Upper lobe of right lung (tissue), 1 donor: ENCODE measurements at places on chromosomes 1 and 21.

DNA sequence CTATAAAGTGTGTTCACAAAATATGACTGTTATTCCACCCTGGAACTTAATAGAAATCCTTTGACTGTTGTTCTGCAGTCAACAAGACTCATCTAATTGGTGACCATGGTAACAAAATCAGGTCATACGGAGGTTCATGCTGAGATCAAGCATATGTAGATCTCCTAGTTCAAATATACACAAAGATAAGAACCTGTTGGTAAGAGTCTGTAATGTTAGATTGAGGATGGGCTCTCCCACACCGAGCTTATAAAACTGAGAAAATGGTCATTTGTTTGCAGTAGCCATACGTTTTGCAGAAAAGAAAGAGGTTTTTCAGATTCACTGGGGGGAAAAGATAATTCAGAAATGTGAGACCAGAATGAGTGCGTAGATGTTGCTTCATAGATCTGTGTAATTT lies 468.1 kb downstream of the RPS6KC1 start:
- no peak for DNase-seq

- DNase-seq, result no peak
Measured at GRCh38 chr1:209196140-209196539, 387.4 kb upstream of the CAMK1G start.

DNA sequence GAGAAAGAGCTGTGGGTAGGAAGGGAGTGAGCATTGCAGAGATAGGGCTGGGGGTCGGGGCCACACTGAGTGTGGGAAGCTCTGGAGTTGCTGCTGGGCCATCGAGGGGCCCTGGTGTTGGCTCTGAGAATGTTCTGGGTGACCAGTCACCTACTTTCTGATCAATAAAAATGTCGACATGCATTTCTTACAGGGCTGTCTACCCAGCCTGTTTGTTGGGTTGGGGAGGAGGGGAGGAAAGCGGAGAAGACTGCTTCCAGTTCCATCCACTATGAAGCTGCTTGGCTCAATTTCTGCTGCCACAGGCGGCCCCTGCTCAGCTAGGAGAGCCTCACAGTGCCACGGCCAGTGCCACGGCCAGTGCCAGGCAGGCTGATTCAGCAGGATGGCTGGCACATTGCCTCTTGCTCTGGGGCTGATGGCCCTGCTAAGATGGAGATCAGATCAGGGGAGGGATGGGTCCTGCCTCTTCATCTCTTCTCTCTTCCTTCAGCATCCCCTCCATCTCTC lies 3.0 kb upstream of the PADI3 start:
- DNase-seq, result no peak

DNA sequence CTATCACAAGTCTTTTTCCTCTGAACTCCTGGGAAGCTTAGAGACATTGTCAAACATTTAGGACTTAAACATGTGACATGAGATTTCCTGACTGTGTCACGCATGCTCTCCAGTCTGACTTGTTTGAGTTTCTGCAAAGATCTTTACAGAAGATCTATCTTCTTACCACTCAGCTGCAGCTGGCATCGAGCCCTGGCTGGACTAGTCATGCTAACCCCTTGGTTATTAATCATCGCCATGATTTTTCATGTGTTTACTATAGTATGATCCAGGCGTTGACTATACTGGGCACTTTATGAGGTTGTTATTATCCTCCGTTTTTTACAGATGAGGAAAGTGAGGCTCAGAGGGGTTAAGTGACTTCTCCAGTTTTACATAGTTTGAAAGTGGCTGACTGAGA lies 18.1 kb upstream of the IRF2BP2 start:
- no peak for DNase-seq

GRCh38 chr1:59952065-59952464 lies 25.5 kb upstream of the CYP2J2 start:
- no peak for DNase-seq

- no peak for DNase-seq
Measured at GRCh38 chr1:161287482-161288054, 22.2 kb downstream of the MPZ start.

- no peak for DNase-seq
Measured at GRCh38 chr21:24153137-24153536, 1454.1 kb downstream of the MRPL39 start.

- no peak for DNase-seq
Measured at GRCh38 chr1:151325231-151325630, 2.0 kb downstream of the PI4KB start.

DNA sequence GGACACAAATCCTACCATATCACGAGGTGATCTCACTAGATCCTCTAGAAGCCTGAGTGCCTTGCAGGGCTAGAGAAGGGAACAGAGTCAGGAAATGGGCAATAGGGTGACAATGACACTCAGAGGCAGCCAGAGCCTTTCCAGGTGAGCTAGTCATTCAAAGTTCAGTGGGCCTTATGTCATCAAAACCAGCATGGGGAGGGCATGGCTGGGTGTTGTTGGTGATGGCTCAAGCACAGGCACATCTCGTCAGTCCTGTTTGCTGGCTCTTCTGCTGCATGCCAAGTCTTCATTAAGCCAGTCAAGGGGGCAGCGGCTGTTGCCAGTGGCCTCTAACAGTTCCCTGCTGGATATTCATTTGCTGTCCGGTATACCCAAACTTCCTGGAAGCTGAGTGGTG lies 99.6 kb upstream of the USP24 start:
- DNase-seq, result no peak

GRCh38 chr1:152141971-152142584 lies 16.9 kb downstream of the RPTN start:
- no peak for DNase-seq

DNA sequence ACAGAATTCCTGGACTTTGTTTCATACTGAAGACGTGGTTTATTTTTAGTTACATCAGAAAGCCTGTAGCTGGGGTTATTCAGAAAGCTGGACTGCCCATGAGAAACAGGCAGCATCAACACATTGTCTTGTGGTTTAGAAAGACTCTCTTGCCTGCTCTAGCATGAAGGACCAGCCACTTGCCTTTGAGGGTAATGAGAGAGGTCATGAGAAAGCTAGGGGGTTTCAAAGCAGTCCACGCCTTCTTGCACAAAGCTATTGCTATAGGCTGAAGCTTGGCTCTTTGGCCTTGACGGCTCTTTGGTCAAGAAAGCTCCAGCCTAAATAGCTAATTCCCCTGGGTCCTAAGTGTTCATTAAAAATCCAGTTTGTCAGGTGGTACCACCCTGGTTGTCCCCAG lies 208.1 kb downstream of the PRDM2 start:
- DNase-seq, result no peak

DNA sequence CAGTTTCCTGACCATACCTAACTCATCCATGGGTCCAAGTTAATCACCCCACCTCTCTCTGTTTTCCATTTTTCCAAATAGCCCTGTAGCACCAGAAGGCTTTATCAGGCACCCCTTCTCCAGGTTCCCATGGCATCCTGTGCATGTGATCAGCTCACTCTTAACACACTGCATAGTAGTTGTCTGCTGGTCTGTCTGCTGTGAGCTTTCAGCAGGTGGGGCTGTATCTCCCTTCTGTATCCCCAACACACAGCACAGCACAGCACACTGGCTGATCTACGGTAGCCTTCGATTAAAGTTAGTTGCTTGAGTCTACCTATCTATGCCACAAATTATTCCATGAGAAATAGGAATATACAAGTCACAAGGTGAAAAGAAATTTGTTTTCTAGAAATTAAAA lies 54.3 kb upstream of the C1orf198 start:
- DNase-seq, result no peak

DNA sequence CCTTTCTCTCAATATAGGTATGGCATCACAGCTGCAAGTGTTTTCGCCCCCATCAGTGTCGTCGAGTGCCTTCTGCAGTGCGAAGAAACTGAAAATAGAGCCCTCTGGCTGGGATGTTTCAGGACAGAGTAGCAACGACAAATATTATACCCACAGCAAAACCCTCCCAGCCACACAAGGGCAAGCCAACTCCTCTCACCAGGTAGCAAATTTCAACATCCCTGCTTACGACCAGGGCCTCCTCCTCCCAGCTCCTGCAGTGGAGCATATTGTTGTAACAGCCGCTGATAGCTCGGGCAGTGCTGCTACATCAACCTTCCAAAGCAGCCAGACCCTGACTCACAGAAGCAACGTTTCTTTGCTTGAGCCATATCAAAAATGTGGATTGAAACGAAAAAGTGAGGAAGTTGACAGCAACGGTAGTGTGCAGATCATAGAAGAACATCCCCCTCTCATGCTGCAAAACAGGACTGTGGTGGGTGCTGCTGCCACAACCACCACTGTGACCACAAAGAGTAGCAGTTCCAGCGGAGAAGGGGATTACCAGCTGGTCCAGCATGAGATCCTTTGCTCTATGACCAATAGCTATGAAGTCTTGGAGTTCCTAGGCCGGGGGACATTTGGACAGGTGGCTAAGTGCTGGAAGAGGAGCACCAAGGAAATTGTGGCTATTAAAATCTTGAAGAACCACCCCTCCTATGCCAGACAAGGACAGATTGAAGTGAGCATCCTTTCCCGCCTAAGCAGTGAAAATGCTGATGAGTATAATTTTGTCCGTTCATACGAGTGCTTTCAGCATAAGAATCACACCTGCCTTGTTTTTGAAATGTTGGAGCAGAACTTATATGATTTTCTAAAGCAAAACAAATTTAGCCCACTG lies 11.5 kb downstream of the HIPK1 start:
- DNase-seq, result no peak

DNA sequence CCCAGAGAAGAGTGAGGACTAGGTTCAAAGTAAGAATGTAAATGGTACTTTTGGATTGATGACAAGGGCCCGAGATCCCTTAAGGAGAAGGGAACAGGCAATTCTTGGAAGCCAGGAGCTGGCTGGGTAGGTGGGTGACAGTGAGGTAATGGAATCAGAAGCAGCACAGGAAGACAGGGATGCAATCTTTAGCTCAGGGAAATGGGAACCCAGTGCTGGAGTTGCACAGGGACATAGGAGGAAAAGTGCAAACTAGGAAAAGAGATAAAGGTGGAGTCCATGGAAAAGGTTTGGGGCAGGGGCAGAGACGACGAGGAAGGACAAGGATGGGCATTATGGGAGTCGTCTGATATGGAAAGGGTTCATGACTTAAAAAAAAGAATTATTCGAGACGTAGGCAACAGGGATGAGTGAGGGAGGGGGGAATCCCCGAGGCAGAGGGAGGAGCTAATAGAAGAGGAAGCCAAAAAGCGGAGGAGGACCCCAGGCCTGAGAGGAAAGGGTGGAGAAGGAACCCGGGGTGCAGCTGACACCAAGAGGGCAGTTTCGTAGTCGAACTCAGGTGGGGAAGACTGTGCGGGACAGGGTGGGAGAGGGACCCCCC lies 495 bp downstream of the PI4KB start:
- peak; percentile 75 for DNase-seq

DNA sequence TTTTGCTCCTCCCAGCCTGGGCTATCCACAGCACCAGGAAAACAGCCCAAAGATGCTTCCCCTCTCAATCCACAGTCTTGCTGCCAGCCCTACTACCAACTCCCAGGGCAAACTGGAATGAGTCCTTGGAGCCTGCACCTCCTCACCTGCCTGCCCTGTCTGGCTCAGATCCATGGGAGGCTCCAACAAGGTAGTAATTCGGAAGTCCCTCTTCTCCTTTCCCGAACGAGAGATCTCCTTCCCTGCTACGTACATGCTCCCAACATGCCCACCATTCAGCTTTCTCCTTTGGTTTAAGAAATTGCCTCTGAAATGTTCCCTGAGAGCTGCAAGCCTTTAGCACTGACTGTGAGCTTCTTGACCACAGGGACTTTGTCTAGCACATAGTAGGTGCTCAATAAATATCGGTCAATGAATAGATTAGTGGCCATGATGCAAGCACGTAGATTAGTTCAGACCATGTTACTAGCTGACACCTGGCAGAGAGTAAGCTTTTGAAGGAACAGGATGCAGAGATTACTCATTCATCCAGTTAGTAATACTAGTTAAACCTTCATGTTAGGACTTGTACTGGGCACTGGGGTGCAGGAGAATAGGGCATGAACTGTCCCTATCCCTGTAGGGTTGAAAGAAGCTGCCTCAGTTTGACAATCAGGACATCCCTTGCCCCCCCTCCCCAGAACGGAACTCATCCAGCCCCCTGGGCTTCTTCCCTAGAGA lies 80.1 kb downstream of the DISP3 start:
- no peak for DNase-seq

- DNase-seq, result no peak
Measured at GRCh38 chr1:230826166-230826875, 42.0 kb downstream of the C1orf198 start.
